ENCODE measurements at places on chromosomes 3 and 15.

DNA sequence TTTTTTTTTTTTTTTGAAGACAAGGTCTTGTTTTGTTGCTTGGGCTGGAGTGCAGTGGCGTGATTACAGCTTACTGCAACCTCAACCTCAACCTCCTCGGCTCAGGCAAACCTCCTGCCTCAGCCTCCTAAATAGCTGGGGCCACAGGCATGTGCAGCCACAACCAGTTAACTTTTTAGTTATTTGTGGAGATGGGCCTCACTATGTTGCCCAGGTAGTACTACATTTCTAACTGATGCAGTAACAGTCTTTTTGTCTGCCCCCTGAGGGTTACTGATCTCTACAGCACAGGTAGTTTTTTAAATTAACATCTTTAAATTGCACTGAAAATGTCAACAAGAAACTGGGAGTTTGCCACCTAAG is 3.4 kb upstream of the LMLN start:
- no peak for DNase-seq

GRCh38 chr3:39383881-39384664 is 903 bp downstream of the SLC25A38 start:
- peak; percentile 91 for DNase-seq

GRCh38 chr15:80489030-80489594 is 84.9 kb downstream of the ARNT2 start:
- no peak for DNase-seq

DNA sequence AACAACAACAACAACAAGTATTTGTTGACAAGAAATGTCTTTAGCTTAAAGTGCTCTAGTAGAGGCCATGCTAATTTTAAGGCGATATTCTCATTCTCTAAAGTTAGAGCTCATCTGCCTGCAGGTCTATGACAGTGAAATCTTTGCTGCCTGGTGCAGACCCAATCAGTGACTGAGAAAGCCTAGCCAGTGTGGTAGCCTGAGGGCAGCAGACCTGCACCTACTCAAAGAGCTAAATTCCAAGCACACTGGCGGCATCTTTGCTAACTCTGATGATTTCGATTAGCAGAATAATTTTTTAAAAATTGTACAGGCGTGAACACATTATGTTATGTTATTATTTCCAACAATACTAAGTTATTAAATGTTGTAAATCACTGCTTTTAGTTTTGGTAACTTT is 228.8 kb upstream of the RGMA start:
- no peak for DNase-seq

DNA sequence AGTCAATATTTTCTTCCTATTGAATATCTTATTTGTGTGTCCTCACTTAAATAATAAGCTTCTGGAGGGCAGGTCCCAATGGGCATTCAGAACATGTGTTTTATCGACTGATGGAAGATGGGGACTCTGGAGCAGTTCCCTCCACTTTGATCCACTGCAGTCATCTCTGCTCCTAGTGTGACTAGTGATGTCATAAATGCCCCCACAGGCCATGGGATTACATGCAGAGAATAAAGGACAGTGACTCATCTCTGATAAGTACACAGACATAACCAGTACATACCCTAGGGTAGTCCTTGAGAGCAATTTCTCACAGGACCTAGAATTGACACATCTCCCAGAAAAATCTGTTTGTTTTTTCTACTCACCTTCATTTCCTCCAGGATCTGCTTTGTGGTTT is 49.4 kb upstream of the FMN1 start:
- DNase-seq = no peak

- DNase-seq = no peak
Observed at GRCh38 chr3:102182162-102182561, 252.7 kb upstream of the ZPLD1 start.

DNA sequence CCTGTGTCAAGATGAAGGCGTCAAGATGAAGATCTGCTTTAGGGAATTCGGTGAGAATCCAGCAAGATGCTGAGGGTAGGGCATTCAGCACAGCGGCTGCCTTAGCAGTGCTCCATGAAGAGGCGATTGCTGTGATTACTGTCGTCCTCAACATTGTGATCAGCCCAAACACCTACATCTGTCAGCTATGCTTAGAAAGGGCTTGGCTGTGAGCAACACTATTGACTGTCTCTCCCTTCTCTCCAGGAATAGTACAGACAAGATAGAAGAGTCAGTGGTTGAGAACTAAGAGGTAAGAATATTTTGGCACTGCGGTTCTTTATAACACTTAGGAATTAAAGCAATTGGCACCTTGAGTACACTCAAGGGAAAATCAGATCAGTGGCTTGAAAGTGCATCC is 91.3 kb downstream of the THBS1 start:
- no peak for DNase-seq

DNA sequence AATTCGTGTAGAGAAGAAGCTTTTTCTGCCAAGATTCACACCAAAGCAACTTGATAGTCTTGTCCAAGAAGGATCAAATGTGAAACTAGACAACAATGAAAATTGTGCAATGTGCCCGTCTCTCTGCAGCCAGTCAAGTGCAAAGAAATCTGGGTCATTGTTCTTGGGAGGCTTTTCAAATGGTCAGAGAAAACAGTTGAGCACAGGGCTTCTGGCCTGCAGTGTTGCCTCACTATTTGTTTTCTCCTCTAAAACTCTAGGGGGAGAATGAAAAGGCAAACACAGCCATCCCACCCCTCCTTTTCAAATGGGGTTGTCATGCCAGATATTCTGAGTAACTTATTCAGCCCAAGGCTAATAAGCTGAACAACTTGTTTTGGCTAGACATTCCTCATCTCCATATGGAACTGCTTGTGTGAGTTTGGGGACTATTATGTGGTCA is 417.6 kb upstream of the CDIN1 start:
- no peak for DNase-seq

DNA sequence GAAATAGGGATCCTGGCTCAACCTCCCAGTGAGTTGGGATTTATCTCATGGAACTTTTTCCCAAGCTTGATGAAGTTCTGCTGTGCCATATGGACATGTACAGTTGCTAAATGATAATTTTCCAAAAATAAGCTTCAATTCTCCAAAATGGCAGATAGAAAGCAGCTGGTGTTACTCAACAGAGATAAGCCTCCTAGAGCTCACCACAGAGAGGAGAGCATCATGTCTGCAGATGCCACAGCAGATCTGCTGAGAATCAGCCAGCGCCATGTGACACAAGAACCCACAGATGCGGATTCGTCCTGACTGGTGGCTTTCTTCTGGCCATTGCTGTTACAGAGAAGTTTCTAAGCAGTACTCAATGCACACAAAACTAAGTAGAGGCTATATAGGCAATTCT is 50.6 kb downstream of the AGTR1 start:
- no peak for DNase-seq

- no peak for DNase-seq
Observed at GRCh38 chr3:195007151-195007550, 263.8 kb downstream of the XXYLT1 start.

DNA sequence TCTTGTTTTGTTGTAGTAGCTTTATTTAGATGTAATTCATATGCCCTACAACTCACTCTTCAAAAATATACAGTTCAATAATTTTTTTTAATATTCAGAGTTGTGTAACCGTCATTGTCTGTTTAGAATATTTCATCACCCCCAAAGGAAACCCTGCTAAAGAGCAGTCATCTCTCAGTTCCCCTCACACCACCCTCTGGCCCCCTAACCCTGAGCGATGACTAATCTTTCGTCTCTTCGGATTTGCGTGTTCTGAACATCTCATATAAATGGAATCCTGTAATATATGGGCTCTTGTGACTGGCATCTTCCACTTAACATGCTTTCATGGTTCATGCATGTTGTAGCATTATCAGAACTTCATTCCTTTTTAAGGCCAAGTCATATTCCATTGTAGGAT is 183.8 kb downstream of the ATG7 start:
- no peak for DNase-seq

GRCh38 chr3:14520149-14520548 is 20.0 kb downstream of the GRIP2 start:
- DNase-seq = no peak

- DNase-seq = no peak
Observed at GRCh38 chr3:148379763-148380382, 317.8 kb upstream of the AGTR1 start.

GRCh38 chr3:85652360-85652759 is 693.6 kb downstream of the CADM2 start:
- DNase-seq = no peak

- no peak for DNase-seq
Observed at GRCh38 chr3:14991151-14991742, 43.9 kb downstream of the NR2C2 start.

GRCh38 chr3:113264283-113265131 is 53.1 kb downstream of the BOC start:
- no peak for DNase-seq

DNA sequence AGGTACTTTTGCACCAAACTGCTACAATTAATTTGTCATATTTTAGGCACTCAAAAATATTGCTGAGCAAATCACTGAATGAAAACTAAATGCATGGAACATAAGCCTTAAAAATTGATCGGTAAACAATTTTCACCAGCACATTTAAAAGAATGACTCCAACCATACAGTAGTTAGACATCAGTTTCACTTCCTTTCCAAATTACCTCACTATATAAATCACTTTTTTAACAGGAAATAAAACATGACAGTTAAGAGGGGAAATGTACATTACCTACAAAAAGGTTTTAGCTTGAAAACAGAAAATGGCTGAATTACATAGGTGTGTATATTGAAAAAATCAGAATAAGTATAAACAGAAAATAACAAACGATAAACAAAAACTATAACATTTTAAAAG is 108.4 kb downstream of the SERPINI1 start:
- DNase-seq = no peak

Data from stimulated activated CD4-positive, alpha-beta T cell treated with anti-CD3 and anti-CD28 coated beads, TNF-alpha, amount 100 ng/mL, for 48 hours (primary cell).